Endothelial cell of coronary artery (primary cell): ENCODE measurements at places on chromosomes 4 and X. TPM values are rescaled to one million over a fixed set of nuclear protein-coding genes. Genes with fewer than 3 reads are reported as not detected.

Gene FAM47A
- total RNA-seq: not detected in 2 replicates

Gene SLC16A2
- 0.36 and 0.94 TPM in 2 replicates for total RNA-seq

Gene IL2
- not detected in 2 replicates for total RNA-seq

Gene BEX1
- 0.45 and 1.4 TPM in 2 replicates for total RNA-seq

Gene TXLNG
- total RNA-seq: 4.5 and 7.6 TPM in 2 replicates
